ENCODE measurements at places on chromosomes 13 and 19. TPM values are rescaled to one million over a fixed set of nuclear protein-coding genes. Genes with fewer than 3 reads are reported as not detected.

The GJB6 gene
- not detected for total RNA-seq

The LILRA1 gene
- 0.21 TPM for total RNA-seq

The ZNF582 gene
- total RNA-seq: 6.0 TPM

The LAIR1 gene
- 3.1 TPM for total RNA-seq

The SEMA6B gene
- total RNA-seq: 10.9 TPM

The PRODH2 gene
- not detected for total RNA-seq

The SSC5D gene
- 5.9 TPM for total RNA-seq

The EID2 gene
- 9.0 TPM for total RNA-seq

The CGB5 gene
- not detected for total RNA-seq

The COMP gene
- 0.32 TPM for total RNA-seq

The PRR22 gene
- total RNA-seq: 1.8 TPM
